ENCODE measurements at places on chromosomes 16 and 17.
A peak's percentile ranks its signal among the peaks of the same experiment; 100 is the strongest.

GRCh38 chr16:83995754-83996153, 27.7 kb downstream of the NECAB2 start:
- no peak for DNase-seq

DNA sequence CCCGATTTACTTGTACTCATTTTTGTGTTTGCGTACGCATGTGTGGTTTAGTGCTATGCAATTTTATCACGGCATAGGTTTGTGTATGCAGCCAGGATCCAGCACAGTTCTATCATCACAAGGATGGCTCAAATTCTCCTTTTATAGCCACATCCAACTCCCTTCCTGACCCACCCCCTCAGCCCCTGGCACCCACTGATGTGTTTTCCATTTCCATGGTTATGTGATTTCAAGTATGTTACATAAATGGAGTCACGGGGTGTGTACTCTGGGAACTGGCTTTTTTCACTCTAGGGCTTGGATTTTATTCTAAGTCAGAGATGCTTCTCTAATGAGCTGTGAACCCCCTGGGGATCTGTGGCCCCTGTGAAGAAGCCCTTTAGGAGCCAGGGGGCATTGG, 16.8 kb downstream of the IL4R start:
- DNase-seq = no peak

DNA sequence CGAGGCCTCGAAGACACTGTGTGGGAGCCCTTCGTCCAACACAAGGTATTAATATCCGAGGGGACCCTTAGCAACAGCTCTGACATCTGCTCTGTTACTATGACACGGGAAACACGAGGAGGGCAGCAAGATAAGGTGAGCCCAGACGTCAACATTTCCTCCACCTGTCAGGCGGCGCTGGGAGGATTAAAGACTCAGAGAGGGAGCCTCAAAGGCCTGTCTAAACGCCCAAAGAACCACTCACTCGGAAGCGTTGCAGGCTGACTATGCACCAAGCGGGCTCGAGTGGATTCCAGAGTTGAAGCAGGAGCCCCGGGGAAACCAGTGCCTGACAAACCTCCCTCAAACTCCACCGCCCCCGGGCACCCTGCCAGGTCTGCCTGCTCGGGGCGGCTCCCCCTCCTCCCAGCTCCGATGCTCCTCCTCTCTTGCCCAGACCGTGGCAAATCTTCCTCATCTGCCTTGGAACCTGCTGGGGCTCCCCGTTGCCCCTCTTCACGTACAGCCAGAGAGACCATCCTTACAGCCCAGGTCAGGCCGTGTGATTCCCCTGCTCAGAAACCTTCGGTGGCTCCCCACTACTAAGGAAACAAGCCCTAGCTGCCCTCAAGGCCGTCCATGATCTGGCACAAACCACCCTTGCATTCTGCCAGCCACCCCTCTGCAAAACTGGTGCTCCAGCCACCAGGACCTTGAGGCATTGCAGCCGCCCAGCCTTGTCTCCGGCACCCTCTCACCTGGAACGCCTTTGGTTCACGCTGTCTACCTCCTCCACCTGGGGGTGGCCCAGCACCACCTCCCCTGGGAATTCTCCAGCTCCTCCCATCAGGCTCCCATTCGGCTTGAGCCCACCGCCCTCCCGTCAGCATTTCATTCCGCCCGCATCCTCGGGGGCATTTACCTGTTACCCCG, 16.2 kb downstream of the RPH3AL start:
- no peak for DNase-seq

DNA sequence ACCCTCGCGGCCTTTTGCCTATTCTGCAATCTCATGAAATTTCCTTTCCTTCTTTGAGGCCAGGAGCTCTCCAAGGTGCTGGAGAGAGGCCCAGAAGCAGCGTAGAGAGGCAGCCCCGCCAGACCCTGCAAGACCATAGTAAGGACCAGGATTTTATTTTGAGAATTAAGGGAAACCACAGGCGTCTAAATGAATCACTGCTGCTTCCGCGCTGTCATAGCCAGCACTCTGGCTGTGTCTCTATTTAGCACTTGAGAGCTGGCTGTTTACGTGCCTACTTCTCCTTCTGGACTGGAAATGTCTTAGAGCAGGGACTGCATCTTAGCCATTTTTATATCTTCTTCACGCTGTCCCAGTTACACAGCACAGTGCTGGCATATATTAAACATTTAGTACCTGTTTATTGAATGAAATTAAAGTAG, 37.6 kb upstream of the PIRT start:
- no peak for DNase-seq

DNA sequence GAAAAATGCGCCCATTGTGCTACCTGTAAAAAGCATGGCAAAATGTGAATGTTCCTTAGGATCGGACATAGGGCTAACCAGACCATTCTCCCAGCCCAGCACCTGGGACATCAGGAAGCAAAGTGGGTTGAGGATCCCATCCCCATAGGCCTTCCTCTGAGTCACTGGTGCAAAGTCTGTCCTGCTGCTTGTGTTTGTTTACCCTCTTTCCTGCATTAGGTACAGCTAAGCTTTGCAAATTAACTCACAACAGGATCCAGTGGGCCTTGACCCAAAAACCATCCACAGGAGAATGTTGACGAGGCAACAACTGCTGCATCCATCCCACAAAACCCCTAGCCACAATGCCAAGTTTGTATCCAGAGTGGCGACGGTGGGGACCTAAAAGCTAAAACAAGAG, 106.2 kb downstream of the GRIN2A start:
- DNase-seq = no peak

DNA sequence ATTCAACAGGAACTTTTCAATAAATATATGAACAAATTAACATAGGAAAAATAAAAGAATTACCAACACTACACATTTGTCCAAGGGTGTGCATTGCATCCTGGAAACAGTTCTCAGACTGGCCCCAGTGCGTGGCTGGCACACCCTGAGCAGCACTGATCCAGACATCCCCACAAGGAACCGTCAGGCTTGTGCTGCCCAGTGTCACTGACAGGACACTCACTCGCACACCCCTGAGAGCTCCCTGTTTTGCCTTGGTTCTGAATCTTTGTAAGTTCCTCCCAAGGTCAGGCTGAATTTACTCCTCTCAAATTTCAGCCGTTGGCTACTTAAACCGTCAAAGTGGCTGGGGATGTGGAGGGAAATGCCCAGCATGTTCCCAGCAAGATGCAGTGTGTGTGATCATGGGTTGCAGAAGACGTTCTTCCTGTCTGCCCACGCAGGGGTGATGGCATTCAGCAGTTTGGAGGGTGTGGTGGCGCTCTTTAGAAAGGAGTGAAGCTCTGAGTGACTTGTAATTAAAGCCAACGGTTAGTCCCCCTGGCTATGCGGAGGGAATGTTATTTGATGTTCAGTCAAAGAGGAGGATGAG, 1.7 kb downstream of the MT2A start:
- peak; percentile 75 for DNase-seq

DNA sequence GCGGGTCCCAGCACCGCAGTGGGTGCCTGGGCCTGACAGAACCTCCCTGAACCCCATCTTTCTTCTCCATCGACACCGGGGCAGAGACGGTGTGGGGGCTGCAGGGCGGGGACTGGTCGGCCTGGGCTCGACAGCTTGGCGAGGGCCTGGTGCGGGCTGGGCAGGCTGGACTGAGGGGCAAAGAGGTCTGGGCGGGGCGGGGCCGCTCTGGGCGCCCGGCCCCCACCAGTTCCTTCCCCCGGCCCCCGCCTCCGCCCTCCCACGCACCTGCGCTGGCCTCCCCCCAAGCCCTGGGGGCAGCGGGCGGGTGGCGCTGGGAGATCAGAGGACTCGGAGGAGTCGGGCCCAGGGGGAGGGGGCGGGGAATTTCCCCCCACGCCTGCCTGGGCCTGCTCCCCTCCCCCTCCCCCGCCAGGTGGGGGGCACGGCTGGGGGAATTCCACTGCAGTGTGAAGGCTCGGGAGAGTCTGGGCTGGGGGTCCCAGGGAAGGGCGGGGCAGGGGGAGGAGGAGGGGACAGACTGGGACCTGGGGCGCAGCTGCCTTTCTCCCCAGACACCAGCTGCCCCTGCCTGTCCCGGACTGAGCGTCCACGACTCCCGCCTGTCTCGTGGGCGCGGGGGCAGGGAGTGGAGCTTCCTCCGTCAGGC, 877 bp upstream of the KREMEN2 start:
- peak; percentile 41 for DNase-seq

- no peak for DNase-seq
These were observed 200.8 kb downstream of the PRKCB start for GRCh38 chr16:24036614-24037013.

DNA sequence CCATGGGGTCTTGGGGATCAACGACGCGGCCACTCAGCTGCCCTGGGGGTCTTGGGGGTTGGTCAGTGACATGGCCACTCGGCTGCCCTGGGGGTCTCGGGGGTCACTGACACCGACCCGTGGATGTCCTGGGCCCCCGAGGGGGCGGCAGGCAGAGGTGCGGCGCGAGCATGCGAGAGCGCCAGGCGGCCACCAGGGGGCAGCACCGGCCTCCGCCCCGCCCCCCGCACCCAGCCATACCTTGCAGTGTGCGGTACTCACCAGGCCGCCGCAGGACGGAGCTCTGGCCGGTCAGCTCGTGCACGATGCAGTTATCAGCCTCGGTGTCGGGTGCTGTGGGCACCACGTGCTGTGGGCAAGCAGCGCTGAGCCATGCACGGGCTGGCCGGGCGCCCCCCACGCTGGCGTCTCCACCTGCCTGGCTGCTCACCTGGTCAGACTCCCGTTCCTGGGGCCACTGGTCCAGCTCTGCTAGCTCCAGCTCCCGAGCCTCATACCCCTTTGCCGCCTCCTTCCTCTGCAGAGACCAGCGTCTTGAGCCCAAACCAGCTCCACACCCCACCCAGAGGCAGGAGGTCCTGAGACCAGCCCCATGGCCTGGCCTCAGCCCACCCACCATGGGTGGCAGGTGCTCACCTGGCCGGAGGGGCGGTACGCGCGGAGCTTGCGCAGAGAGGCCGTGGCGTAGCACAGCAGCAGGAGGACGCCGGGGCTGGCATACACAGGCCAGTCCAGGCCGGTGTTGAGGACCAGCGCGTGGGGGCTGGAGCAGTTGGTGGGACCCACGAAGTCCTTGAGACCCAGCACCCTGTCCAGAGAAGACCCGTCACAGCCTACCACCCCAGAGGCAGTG, 31.2 kb downstream of the CTU2 start:
- peak; percentile 62 for DNase-seq

- DNase-seq = no peak
These were observed 11.8 kb upstream of the CIBAR2 start for GRCh38 chr16:85123891-85124635.

DNA sequence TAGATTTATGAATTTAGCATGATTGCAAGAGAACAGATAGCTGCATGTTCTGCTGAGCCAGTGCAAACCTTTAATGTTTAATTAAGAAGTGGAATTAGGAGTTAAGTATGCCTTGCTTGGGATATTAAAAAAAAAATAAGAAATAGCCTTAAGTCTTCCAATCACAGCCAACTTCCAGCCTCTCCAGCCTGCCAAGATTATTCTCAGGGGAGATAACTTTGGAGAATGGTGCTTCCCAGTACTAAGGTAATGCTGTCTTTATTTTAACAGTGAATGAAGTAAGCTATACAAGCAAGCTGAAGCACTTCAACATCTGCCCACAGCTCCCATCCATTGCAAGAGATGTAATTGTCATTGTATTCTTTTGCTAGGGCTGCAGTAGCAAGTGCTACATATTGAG, 389.5 kb upstream of the ASIC2 start:
- no peak for DNase-seq

GRCh38 chr16:87694441-87695125, 71.2 kb downstream of the KLHDC4 start:
- no peak for DNase-seq

GRCh38 chr17:35768797-35769196, 8.1 kb downstream of the C17orf50 start:
- DNase-seq = no peak

DNA sequence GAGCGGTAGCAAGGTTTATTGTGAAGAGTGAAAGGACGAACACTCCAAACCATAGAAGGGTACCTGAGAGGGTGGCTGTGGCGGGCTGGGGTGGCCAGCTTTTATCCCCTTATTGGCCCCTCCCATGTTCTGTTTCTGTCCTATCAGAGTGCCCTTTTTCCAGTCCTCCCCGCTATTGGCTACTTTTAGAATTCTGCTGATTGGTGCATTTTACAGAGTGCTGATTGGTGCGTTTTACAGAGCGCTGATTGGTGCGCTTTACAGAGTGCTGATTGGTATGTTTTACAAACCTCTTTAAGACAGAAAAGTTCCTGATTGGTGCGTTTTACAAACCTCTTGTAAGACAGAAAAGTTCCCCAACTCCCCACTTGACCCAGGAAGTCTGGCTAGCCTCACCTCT, 12.5 kb downstream of the GSG1L2 start:
- DNase-seq = no peak

GRCh38 chr17:83173914-83174361, 94.5 kb downstream of the METRNL start:
- no peak for DNase-seq

GRCh38 chr17:2195729-2196128, 107.9 kb downstream of the SMG6 start:
- no peak for DNase-seq

DNA sequence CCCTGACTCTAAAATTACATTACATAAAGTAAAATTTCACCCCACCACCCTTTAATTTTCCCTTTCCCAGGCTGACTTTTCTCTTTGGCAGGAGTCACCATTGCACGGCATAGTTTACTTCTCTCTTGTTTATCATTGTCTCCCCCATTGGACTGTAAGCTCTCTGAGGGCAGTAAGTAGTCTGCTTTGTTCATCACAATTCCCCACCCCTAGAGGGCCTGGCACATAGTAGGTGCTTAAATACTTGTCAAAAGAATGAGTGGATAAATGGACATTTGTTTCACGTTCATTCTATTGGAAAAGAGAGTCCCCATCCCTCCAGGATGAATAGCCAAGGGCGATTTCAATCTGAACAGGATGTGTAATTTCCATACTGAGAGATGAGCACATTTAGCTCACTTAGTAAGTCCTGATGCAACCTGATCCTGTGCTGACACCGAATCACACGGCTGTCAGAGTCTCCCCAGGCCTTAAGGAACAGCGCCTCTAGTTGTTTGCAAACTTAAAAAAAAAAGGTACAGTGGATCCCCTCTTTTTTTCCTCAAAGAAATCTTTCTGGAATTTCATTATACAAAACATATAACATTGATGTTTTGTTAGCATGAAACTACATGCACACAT, 54.0 kb downstream of the AKAP1 start:
- no peak for DNase-seq

DNA sequence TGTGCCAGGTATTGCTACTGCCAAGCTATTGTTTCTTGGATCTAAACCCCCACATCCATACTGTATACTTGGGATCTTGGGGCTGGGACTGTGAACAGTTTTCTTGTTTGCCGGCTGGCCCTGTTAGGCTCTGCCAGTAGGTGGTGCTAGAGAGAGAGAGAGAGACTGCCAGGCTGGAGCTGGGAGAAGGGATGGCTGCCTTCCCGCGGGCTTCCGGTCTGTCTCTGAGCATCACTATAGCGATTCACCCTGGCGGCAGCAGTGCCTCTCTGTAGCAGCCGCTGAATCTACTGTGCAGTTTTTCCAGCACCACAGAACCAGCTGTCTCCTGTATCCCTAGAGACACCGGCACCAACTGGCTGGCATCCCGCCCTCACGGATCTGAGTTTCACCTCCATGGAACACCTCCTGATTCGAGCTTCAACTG, 201.2 kb downstream of the UTP18 start:
- DNase-seq = peak; percentile 6

All from CD8-positive, alpha-beta memory T cell (primary cell).